ENCODE measurements at places on chromosomes 5 and 9. TPM values are rescaled to one million over a fixed set of nuclear protein-coding genes. Genes with fewer than 3 reads are reported as not detected.

DMRT3 gene
- not detected for total RNA-seq

HMCN2 gene
- not detected for total RNA-seq

C9 gene
- total RNA-seq: not detected

GTF3C5 gene
- total RNA-seq: 33.6 TPM
